ENCODE measurements at places on chromosomes 7 and 10. TPM values are rescaled to one million over a fixed set of nuclear protein-coding genes. Genes with fewer than 3 reads are reported as not detected.

The CYP3A5 gene
- 29.9 TPM for total RNA-seq

The SYT15 gene
- total RNA-seq: 2.5 TPM

The HSPB1 gene
- 53.1 TPM for total RNA-seq

The FAM24B gene
- total RNA-seq: 2.4 TPM

The PRF1 gene
- total RNA-seq: 0.90 TPM

The FBXL15 gene
- 2.0 TPM for total RNA-seq

The NOS3 gene
- 6.0 TPM for total RNA-seq

The CALHM2 gene
- 17.4 TPM for total RNA-seq

The HOGA1 gene
- 0.53 TPM for total RNA-seq

Data from urinary bladder (tissue), 4 donors.